AG04450 (cell line): ENCODE measurements at places on chromosomes 7 and 10. TPM values are rescaled to one million over a fixed set of nuclear protein-coding genes. Genes with fewer than 3 reads are reported as not detected.

DNA sequence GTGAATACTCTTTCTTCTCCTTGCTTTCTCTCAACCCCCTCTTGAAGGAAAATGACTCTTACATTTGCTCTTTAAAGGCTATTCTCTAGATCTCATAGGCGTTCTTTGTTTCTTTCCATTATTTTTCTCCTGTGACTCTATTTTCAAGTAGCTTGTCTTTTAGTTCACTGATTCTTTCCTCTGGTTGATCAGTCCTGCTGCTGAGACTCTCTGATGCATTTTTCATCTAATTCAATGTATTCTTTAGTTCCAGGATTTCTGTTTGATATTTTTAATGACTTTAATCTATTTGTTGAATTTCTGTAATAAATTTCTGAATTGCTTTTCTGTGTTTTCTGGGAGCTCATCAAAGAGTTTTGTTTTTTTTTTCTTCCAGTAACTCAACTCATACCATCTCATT, 397.7 kb downstream of the CNTNAP2 start:
- DNase-seq: no peak

- DNase-seq: no peak
Observed at GRCh38 chr7:129612112-129613015, 844 bp downstream of the NRF1 start.

GRCh38 chr7:83806538-83806937, 157.6 kb upstream of the SEMA3E start:
- DNase-seq: no peak

DNA sequence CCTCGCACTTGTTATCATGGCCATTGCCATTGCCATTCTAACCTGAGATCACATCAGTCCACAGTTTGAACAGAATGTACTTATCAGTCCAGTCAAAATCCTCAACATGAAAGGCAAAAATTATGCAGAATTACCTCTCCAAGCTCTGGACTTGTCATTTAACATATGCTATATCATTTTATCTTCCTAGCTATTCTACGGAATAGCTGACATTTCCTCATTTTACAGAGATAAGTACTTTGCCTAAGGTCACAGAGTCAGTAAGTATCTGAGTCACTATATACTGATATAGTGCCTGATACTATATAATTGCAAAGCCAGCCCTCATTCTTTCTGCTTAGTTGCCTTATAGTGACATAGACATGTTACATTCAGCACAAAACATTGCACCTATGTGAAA, 456.9 kb upstream of the GHITM start:
- DNase-seq: no peak

- DNase-seq: no peak
Observed at GRCh38 chr7:34189031-34189430, 283.7 kb downstream of the BMPER start.

GRCh38 chr7:122689346-122690109, 9.4 kb downstream of the RNF133 start:
- no peak for DNase-seq

- DNase-seq: no peak
Observed at GRCh38 chr7:75985009-75985517, 9.3 kb downstream of the TMEM120A start.

DNA sequence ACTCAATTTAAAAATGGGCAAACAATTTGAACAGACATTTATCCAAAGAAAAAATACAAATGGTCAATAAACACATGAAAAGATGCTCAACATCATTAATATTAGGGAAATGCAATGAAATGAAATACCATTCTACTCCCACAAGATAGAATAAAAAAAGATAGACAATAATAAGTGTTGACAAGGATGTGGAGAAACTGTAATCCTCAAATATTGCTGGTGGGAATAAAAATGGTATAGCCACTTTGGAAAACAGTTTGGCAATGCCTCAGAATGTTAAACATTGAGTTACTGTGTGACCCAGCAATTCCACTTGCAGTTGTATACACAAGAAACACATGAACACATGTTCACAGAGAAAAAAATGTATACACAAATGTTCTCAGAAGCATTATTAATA, 197.6 kb downstream of the RELN start:
- no peak for DNase-seq

DNA sequence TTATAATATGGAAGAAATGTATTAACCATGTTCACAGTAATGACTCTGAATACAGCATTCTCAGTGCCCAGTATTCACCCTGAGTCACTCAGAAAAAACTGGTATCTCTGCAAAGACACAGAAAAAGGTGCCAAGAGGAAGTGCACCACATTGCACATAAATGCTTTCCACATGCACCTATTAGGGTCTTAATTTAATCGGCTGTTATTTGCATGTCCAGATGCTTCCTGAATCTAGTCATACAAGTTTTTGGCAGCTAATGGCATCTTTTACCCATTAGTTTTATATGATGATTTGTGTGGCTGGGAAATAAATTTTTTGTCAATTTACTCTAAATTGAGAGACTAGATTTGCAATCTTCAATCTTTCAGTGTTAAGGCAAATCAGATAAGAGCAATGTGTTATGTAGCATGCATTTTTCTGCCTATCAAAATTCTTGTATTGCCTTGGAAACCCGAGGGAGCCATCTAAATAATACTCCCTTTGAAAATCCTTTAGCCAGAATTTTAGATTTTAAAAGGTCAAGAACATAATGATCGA, 58.2 kb downstream of the ZNF680 start:
- no peak for DNase-seq

DNA sequence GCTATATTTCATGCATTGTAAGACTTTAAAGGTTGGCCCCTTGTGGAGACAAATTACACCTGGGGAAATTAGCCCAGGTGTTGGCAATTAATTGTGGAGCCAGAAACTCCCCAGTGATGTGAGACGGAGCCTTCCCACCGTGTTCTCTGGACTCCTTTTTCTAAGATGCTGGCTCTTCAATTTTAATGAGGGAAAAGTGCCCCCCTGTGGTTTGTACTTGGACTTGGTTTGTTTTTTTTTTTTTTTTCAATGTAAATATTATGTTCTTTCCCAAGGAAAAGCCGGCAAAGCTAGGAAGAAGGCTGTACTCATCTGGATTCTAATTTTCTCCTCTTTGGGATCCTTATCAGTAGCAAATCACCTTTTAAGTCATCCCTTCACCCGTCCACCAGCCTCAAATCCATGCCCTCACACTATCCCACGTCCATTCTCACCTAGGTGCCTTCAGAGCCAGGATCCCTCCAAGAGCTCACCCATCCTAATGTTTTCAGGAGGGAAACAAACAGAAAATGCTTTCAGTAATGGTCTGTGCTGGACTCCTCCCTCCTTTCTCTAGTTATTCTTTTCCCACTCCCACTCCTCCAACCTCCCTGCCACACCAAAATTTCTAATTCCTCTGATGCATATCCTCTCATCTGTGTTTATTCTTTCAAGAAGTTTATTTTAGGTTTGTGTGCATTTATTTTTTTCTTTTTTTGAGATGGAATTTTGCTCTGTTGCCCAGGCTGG, 20.4 kb upstream of the ST8SIA6 start:
- no peak for DNase-seq

PLPP4 gene
- 0.10 TPM in 1 of 2 replicates, not detected in the other for polyA plus RNA-seq

CLRN3 gene
- not detected in 2 replicates for polyA plus RNA-seq

CPVL gene
- not detected in 2 replicates for polyA plus RNA-seq

VAX1 gene
- polyA plus RNA-seq: not detected in 2 replicates

ITGA8 gene
- 0.20 and 0.25 TPM in 2 replicates for polyA plus RNA-seq
